Stimulated activated CD8-positive, alpha-beta memory T cell treated with anti-CD3 and anti-CD28 coated beads, Interleukin-4, amount 100 ng/mL, for 4 hours (primary cell): ENCODE measurements at places on chromosomes 7 and 10.
A peak's percentile ranks its signal among the peaks of the same experiment; 100 is the strongest.

GRCh38 chr7:17685141-17685540 is 255.2 kb downstream of the SNX13 start:
- no peak for DNase-seq

DNA sequence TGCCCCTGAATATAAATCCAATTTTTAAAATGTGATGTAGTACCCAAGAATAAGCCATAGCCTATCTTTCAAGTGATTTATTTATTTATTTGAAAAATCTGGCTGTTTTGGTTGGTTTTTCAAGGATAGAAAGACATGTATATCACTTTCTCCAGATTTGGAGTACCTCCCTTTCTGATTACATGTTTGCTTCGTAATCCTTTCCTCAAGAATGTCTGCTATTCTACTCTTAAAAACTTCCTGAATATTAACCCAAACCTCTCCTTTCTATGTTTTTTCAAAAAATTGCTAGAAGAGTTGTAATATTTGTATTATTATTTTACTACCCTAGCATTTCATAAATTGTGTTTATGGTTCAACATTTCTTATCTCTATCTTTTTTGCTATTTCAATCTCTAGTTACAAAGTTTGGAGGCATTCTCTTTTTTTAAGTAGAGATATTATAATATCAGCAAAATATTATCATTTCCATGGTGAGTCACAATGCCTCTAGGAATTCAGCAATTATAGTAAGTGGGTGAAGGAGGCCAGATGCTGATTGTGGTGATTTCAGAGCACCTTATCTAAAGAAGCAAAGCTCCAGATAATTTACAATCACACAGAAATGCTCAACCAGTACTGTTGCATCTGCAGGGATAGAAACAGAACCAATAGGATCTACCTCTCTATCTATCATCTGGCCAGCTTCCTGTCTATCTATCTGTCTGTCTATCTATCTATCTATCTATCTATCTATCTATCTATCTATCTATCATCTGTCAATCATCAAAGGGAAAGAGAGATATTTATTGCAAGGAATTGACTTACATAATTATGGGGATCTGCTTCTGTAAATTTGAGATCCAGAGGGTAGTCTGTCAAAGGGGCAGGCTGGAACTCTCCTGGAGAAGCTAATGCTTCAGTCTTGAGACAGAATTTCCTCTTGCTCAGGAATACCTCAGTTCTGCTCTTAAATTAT is 412.5 kb upstream of the SEMA3C start:
- no peak for DNase-seq

- no peak for DNase-seq
Observed at GRCh38 chr10:79970062-79970461, 21.2 kb upstream of the SFTPD start.

DNA sequence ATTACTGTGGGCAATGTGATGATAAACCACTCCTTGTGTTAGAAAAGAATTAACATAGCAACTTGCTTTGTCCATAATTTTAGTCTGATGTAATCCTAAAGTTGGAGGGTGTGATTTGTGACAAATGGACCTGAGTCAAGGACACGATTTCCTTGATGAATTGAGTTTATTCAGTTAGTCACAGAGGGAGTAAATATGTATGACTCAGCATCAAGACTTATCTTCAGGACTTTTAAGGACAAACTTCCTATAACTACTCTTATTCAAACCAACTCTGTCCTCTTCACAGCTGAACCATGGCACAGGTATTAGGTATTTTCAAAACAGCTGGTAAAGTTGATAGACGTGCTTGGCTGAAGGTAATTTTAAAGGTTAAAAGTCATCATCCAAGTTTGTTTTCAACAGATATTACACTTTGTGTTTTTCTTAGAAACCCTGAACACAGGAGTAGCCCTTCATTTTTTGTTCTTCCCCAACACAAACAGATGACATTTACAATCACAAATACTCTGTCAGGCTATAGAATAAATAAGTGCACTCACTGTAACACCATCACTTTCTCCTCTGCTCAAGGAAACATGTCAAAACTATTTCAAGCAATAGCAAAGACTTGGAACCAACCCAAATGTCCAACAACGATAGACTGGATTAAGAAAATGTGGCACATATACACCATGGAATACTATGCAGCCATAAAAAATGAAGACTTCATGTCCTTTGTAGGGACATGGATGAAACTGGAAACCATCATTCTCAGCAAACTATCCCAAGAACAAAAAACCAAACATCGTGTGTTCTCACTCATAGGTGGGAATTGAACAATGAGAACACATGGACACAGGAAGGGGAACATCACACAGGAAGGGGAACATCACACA is 54.5 kb downstream of the COA1 start:
- DNase-seq, result no peak

- no peak for DNase-seq
Observed at GRCh38 chr10:58976254-58976653, 200.2 kb upstream of the PHYHIPL start.

GRCh38 chr10:88999625-89000024 is 9.0 kb downstream of the FAS start:
- DNase-seq, result no peak

DNA sequence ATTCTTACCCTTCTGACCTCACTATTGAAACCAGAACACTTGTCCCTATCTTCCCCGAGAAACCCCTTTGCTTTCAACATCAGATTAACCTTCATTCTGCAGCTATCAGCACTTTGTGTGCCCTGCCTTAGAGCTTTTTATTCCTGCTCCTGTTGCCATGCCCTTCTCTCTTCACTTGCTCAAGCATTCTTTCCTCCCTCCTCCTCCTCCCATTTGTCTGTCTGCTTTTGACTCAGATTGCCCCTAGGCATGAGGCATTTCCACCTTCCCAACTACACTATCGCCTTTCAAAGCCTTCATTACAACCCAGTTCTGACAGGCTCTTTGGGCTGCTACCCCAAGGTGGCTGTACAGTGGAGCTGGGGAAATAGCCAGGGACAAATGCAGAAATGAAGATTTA is 143.3 kb downstream of the SLC25A13 start:
- no peak for DNase-seq

DNA sequence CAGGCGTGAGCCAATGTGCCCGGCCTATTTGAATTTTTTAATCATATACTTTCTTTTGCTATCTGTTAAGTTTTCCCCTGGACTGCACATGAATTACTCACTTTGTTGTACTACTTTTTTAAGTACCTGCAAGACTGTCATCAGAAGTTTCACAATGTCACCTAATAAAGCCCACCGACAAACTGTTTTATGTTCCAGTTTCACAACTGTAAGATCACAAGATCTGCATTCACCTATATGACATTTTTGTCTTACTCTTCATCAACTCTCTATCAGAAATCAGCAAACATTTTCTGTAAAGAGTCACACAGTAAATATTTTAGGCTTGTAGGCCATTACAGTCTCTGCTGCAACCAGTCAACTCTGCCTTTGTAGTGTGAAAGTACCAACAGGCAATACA is 88.5 kb downstream of the ZNF33B start:
- no peak for DNase-seq

DNA sequence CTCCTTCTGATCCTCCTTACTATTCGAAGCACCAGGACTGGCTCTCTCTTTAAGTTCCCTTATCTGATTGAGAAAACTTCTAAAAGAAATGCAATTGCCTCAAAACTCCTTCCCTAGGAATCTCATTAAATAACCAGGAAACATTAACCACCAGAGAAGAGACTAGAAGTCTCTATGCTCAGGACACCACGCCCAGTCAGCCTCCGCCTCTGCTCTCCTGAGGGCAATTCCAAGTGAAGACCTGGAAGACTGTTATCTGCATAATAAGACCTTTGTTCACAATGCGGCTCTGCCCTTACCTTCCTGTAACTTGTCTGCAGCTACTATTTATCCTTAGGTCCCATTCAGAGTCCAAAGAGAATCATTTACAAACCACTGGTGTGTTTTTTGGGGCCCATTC is 78.8 kb downstream of the ELMO1 start:
- DNase-seq, result no peak

GRCh38 chr10:108862676-108863350 is 1060.5 kb downstream of the XPNPEP1 start:
- DNase-seq, result no peak

DNA sequence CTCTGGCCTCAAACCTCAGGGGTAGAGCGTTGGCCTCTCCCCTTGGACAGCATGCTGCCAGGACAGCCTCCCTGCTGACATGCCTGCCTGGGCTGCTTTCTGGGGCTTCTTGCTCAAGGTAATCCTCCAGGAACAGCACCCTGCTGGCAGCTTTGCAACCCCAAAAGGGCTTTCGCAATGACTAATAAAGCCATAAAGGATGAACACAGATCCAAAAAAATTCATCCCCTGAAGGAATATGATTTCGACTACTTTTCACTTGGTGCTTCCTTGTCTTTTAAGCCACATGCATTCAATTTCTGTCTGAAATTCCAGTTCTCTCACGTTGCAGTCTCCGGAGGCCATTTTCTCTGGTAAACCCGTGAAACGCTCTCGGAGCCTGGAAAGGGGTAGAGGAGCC is 15.1 kb upstream of the SH3PXD2A start:
- DNase-seq, result no peak

DNA sequence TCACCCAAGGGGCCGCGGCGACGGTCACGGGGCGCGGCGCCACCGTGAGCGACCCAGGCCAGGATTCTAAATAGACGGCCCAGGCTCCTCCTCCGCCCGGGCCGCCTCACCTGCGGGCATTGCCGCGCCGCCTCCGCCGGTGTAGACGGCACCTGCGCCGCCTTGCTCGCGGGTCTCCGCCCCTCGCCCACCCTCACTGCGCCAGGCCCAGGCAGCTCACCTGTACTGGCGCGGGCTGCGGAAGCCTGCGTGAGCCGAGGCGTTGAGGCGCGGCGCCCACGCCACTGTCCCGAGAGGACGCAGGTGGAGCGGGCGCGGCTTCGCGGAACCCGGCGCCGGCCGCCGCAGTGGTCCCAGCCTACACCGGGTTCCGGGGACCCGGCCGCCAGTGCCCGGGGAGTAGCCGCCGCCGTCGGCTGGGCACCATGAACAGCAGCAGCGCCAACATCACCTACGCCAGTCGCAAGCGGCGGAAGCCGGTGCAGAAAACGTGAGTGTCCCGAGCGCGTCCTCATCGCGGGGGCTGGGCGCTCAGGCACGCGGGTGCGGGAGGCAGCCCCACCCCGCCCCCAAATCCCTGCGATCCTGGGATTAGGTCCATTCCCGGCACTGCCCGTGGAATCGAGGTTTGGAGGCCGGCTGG is 509 bp downstream of the AHR start:
- peak; percentile 36 for DNase-seq

- no peak for DNase-seq
Observed at GRCh38 chr7:93862651-93863050, 27.9 kb downstream of the TFPI2 start.

GRCh38 chr7:46603780-46604179 is 682.7 kb upstream of the IGFBP3 start:
- no peak for DNase-seq

DNA sequence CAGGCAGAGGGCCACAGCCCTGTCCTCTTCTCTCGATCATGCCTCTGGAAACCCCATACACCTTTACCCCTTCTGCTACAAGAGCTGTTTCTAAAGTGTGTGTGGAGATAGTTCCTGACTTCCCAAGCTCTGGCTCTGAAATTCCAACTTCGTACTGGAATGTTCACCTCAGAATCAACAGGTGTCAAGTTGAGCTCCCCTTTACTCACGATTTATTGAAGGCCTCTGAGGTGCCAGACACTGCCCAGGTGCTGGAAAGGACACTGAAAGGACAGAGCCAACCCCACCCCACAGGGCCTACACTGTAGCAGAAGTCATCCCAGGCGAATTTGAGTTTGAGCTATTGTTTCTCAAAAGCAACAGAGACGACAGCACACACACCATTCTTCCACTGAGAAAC is 209.9 kb upstream of the FRMD4A start:
- no peak for DNase-seq

- no peak for DNase-seq
Observed at GRCh38 chr10:132175907-132176581, 10.7 kb upstream of the DPYSL4 start.

DNA sequence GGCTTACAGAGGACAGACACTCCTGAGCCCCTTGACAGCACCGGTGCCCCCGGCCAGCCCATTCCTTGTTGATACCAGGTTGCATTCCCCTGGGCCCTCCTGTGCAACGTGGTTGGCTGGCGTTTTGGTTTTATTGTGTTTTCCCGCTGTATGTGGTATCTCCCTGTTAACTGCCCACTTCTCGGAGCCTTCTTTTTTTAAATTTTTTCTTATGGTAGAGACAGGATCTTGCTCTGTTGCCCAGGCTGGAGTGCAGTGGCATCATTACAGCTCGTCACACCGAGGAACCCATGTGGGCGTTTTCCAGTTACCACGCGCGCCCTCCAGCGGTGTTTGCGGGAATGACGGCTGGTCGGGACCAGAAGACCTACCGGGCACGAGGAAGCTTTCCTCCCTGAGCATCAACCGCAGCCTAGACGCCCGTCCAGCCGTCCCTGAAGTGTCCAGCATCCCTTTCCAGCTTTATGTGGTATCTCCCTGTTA is 16.9 kb upstream of the ZFAND2A start:
- peak; percentile 78 for DNase-seq

GRCh38 chr7:72268090-72268489 is 144.0 kb downstream of the CALN1 start:
- DNase-seq, result no peak

DNA sequence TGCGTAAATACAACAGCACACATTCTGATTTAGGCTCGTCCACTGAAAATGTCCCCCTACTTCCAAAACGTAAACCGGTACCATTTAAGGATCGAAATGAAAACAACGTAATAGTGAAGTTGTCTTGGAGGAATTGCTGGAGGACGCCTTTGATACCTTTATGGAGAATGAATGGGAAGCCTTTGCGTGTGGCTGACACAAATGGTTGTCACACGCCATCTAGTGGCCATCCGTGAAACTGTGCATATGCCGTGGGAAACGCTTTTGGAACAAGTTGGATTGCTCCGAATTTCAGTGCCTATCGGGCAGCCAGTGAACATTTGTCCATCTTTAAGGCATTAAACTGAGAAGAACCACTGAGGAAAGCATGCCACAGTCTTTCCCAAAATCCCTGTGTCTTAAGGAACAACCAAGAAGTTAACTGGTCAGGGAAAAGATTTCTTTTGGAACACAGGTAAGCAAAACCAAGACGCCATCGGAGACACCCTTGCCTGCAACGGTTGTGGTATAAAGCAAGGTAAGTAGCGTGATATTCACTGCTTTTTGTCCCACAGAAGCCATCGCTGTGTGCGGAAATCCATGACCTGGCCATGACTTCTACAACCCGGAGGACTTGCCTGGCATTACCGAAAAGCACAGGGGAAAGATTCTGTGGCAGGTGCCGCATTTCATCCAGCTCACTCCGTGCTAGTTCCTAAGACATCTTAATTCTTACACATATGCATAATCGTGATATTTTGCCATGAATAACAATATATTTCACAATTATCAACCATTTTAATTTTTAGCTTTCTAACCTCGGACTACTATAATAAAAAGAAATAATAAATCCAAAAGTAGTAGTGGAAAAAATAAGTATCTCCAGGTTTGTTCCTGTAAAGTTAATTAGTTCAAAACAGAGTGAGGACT is 100.6 kb downstream of the FAM204A start:
- peak; percentile 47 for DNase-seq

GRCh38 chr10:6207658-6208057 is 4.9 kb downstream of the PFKFB3 start:
- no peak for DNase-seq

DNA sequence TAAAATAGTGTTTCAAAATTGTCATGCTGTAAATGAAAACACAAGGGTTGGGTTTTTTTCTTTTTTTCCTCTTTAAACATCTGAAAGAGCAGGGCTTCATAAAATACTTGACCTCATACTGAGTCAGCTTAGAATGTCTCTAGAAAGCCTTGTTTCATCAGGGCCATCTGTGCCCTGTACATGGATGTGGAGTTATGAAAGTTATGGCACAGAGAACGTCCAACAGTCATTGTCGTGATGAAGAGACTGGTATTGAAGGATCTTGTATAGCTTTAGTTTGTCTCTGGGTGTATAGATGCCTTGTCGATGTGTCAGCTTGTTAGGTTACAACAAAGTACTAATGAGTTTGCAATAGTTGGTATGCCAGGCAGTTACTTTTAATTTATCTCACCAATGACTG is 127.3 kb downstream of the FAM204A start:
- DNase-seq, result no peak
